HEK293T (cell line): ENCODE measurements at places on chromosomes 5 and 9.
A peak's percentile ranks its signal among the peaks of the same experiment; 100 is the strongest.

- DNase-seq, result no peak
Observed at GRCh38 chr9:107474124-107474523, 15.4 kb downstream of the KLF4 start.

DNA sequence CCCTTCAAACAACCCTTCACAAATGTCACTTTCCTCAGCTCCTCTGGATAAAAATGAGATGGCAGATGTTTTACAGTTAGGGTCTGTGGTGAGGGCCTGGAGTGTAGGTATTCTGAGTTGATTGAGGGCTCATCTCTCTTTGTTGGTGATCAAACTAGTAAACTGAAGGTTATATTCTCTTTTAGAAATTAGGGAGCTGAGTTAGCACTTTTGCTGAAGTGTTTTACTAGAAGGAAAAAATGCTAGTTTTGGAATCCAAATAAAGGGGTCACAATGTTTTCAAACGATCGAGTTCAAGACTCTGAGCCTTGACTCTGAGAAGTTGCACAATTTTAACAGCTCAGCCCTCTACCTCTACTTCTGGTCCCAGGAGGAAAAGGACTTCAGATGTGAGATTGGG, 23.4 kb downstream of the RHOBTB3 start:
- DNase-seq, result no peak

- no peak for DNase-seq
Observed at GRCh38 chr5:151811593-151812321, 40.0 kb downstream of the G3BP1 start.

GRCh38 chr9:33125461-33125860, 41.7 kb downstream of the B4GALT1 start:
- no peak for DNase-seq

- DNase-seq, result no peak
Observed at GRCh38 chr5:113213551-113214425, 221.0 kb downstream of the TSSK1B start.

GRCh38 chr9:124514125-124514524, 6.9 kb upstream of the NR5A1 start:
- DNase-seq, result no peak

GRCh38 chr5:126683912-126684311, 83.2 kb downstream of the PHAX start:
- no peak for DNase-seq

GRCh38 chr5:136174021-136174659, 18.8 kb downstream of the SMIM32 start:
- peak; percentile 55 for DNase-seq

DNA sequence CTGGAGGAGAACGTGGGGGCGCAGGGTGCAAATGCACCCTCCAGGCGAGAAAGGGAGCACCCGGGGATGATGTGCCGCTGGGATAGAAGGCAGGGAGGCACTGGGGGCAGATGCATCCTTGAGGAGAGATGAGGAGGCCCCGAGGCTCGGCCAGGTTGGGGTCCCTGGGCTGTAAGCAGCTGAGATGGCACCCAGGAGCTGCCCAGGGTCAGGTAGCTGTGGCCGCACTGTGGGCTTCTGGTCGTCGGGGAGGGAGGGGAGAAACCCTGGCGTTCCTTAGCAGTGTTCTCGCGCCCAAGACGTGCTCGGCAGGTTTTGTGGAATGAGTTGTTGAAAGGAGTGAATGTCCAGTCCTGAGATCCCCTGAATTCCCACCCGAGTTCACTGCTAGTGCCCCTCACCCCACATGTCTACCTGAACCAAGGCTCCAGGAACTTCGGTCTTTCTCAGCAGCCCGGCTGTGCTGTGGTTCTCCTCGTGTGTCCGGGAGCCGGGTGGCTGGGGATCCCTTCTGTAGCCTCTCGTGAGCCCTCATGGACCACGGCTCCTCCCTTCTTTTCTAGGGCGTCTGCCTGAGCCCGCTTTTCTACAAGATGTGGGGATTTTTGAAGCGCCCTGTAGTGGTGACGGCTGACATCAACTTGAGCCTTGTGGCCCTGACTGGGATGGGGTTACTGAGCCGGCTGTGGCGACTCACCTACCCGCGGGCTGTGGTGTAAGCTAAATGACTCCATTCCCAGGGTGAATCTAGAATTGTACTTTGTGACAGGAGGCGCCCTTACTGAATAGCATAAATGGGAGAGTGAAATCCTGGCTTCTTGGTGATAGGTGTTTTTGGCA, 1.1 kb downstream of the POMT1 start:
- peak; percentile 38 for DNase-seq

- DNase-seq, result no peak
Observed at GRCh38 chr5:40667161-40667663, 12.5 kb upstream of the PTGER4 start.

DNA sequence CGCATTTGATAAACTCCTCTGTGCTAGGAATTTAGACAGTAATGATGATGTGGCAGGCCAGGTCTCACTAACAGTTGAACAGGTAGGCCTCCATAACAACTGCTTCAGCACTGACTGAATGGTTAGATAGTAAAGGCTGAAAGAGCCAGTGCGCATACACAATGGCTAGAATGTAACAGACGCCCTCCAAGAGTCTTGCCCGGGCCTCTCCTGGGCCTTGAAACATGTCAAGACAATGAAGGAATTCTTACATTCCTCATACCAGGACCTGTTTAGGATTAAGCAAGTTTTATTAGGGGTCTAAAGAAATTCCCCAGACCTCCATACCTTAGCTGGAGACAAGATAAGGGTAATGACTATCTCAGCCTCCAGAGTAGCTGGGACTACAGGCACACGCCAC, 6.7 kb upstream of the BICD2 start:
- DNase-seq, result no peak

DNA sequence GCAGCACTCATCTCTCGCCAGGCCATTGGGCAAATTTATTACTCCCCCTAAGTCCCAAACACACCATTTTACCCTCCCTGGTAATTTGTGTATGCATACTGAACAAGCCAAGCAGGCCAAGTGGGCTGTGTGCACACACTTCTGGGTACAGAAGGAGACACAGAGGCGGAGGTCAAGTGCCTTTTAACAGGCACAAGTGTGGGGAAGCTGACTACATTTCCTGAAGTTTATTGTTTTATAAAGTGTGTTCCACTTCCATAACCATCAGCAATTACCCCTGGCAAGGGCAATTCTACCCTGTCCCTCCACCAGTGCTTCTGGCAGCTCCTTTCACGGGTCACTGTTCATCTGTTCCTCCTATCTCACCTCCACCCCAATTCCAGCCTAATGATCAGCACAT, 93.9 kb downstream of the SETX start:
- DNase-seq, result no peak

GRCh38 chr9:108081112-108081511, 591.5 kb upstream of the KLF4 start:
- DNase-seq, result no peak

- no peak for DNase-seq
Observed at GRCh38 chr9:1462626-1463308, 412.6 kb downstream of the DMRT2 start.

DNA sequence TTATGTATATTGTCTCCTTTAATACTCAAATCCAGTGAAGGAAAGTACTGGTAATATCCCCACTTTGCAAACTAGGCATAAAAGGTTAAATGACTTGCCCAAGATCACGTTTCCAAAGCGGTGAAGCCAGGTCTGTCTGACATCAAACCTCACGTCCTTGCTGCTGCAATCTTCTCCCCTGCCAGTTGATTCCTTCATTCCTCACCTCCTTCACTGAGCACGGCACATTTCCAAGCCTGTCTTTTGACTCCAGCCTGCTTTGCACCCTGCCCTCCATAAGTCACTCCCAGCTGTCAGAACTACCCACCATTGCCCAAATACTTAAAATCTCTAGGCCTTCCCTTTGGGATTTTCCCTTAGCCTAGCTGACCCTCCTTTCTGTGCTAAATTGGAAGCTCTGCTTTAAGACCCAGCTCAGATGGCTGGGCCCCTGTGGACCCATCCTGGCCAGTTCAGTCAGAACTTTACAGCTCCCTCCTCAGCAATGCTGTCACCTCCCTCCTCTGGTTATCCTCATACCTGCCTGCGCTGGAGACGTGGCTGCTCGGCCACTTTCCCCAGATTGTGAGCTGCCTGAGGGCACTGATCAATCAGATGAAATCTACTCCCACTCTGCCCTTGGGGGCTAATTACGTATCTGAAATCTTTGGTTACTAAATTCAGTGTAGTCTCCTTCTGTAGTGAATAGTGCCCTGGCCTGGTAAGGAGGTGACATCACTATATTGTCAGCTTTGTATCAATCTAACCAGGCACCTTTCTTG, 51.2 kb downstream of the SLC36A1 start:
- DNase-seq, result no peak

GRCh38 chr5:163362840-163363371, 74.5 kb upstream of the CCNG1 start:
- DNase-seq, result no peak

GRCh38 chr5:102778478-102778877, 23.4 kb downstream of the PAM start:
- no peak for DNase-seq

DNA sequence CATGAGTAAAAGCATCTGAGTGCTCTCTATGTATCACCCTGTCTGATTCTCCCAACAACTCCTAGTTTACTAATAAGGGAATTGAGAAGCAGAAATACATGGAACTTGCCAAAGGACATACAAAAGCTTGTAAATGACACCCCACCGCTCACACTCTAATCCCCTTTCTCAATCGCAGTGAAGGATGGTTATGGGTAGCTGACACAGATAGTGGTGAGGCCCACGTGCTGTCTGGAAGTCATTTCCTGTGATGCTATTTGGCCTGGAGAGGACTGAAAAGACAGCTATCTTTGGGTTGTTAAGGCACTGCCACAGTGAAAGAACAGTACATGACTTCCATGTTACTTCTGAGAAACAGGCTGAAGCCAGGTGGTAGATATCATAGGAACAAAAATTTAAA, 117.0 kb downstream of the GLIS3 start:
- no peak for DNase-seq

DNA sequence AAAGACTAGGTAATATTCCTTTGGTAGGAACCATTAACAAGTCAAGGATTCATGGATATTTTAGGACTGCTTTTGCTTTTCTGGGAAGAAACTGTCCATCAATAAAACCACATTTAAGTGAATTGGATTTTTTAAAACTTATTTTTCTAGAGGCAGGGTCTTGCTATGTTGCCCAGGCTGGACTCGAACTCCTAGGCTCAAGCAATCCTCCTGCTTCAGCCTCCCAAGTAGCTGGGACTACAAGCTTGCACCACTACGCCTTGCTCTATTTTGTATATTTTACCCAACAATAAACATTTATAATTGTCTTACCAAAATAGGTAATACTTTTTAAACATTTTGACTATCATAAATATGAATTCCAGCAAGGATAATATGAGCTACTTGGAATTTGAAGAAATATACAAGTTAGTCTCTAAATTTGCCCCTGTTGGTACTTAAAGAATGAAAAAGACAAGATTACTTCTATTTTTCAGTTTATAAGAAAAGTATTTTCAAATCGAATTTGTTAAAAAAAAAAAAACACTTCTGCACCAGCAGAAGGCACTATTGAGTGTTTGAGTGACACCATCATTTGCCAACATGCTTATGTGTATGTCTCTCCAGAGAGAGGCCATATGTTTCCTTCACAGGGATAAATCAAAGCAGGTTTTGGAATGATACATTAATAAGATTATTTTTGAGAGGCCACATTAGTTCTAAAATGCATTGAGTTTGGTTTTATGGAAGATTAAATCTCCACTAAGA, 60.0 kb upstream of the CARTPT start:
- DNase-seq, result peak; percentile 28

DNA sequence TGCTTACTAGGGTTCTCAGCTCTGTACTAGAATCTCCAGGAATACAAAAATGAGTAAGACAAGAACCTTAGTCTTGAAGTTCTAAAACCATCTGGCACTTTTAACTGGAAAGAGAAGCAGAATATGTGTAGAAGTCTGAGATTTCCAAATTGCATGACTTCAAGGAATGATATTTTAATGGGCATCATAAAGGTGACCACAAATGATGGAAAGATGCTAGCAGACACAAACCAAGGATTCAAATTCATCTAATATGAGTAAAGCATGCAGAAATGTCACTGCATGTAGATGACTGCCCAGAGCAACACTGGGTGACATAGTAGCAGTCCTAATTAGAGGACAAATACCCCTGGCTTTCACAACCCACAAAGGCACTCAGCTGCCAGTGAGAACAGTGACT, 117.2 kb downstream of the RPS23 start:
- DNase-seq, result no peak
